Spinal cord (tissue), 10 donors: ENCODE measurements at places on chromosomes 5 and 9.

DNA sequence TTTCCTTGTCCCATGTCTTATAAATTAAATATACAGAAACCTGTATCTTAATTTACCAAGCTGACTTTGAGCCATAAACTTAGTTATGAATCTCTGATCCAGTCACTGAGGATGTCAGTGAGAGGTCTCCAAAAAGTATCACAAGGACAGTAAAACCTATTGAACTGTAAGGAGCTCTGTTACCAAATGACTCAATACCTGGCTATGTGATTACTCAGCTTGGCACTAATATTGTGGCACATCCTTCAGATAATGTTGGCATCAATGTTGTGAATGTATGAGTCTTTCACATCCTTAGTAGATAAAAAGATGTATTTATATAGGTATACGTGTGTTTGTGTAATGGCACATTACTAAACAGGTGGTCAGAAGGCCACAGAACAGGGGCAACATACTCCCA is 18.0 kb upstream of the CAPSL start:
- DNase-seq: no peak

GRCh38 chr5:42768106-42768504 is 11.5 kb downstream of the CCDC152 start:
- DNase-seq: no peak

DNA sequence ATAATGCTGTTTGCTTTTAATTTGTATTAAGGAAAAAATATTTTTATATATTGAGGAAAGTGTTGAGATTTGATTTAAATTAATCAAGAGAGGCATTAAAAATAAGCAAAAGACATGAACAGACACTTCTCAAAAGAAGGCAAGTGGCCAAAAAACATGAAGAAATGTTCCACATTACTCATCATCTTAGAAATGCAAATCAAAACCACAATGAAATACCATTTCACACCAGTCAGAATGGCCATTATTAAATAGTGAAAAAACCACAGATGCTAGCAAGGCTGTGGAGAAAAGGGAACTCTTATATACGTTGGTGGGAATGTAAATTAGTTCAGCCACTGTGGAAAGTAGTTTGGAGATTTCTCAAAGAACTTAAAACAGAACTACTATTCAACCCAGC is 45.9 kb downstream of the RANBP17 start:
- no peak for DNase-seq

DNA sequence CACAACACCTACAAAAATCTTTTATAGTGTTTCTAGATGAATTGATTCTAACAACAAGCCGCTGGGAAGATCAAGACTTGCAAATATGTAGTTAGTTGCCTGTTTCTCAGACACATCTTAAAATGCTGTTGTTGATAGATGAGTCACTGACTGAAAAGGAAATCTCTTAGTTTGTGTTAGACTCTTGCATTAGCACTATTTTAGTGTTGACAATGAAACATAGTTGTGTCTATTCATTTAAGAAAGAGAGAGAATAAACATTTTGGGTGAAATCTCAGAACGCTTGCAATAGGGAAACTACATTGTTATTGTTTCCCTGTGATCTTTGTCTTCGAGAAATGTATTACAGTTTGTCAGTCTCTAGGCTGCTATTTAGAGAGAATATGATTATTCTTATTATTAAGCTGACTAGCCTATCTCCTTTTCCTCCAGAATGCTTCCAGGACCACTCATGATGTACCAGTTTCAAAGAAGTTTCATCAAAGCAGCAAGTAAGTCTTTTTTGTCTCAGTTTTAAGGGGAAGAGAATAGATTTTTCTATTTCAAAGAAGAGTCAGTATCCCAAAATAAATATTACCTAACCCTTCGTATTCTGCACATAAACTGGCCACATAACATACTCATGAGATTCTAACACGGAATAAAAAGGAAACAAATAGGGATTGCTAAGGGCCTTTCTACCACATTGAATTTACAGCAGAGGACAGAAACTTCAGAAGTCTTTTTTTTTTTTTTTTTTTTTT is 285.6 kb downstream of the ARHGAP26 start:
- no peak for DNase-seq

GRCh38 chr5:19565466-19565865 is 422.5 kb downstream of the CDH18 start:
- DNase-seq: no peak

DNA sequence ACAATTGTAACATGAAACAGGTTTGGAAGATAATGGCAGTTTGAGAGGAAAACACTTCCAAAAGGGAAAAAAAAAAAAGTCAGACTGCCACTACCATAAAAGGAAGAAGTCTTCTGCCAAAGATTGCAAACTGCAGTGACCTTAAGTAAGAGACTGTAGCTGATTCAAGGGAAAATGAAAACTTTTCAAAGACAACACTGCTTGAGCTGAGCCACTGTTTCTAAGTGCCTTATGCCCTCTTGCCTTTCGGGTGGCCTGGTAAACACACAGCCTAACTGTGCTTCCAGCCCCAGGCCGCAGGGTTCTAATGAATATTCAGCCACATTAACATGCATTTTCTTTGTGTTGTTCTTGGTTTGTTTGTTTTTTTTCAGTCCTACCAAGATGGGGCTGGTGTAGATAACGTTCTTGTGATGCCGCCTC is 354.6 kb downstream of the BNC2 start:
- no peak for DNase-seq
